ENCODE measurements at places on chromosomes 13 and 19.

- DNase-seq: no peak
Observed at GRCh38 chr13:93674337-93674755, 447.7 kb downstream of the GPC6 start.

DNA sequence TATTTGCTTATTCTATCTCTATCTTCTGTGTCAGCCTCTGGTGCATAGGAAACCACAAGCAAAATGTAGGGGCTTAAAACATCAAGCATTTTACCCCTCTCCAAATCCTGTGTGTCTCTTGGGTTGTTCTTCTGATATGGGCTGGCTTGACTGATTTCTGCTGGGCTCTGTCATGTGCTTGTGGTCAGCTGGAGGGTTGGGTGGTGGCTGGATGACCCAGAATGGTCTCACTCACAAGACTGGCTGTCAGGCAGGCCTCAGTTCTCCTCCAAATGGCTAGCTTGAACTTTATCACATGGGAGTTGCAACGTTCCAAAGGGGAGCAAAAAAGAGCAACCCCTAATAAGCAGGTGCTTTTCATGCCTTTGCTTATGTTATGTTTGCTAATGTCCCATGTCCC lies 9.6 kb upstream of the LYPD5 start:
- DNase-seq: no peak

- no peak for DNase-seq
Observed at GRCh38 chr13:102317593-102317992, 84.3 kb downstream of the FGF14 start.

DNA sequence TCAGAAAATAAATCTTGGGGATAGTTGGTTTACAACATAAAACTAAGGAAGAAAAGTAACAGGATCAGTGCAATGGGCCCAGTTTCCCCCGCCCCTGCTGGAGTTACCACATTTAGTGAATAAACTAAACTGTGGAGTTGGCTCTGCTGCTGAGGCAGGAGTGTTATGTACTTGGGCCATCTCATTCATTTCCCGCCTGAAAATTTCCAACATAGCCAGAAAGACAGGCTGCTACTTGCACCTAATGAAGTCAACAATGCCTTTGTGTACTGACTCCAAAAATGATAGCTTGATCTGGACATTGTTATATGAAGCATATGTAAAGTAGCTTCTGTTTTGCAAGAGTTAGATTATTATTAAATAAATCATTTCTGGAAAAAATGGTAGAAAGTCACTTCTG lies 7.9 kb upstream of the RNASEH2B start:
- no peak for DNase-seq

- no peak for DNase-seq
Observed at GRCh38 chr13:49549289-49549688, 36.1 kb downstream of the RCBTB1 start.

DNA sequence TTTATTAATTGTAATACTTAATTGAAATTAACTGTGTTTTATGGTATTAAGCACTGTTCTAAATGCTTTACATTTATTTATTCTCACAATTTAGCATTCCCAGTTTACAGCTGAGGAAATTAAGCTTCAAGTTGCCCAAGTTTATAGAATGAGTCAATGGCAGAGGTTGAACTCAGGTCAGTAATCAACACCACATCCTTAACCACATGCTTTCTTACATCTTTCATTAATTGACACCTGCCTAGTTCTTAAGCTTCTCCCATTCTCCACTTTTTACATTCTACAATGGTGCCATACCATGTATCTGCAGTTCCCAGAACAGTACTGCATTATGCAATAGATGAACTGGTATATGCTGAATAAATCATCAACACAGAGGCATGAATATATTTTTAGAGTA lies 11.7 kb upstream of the RBM26 start:
- no peak for DNase-seq

DNA sequence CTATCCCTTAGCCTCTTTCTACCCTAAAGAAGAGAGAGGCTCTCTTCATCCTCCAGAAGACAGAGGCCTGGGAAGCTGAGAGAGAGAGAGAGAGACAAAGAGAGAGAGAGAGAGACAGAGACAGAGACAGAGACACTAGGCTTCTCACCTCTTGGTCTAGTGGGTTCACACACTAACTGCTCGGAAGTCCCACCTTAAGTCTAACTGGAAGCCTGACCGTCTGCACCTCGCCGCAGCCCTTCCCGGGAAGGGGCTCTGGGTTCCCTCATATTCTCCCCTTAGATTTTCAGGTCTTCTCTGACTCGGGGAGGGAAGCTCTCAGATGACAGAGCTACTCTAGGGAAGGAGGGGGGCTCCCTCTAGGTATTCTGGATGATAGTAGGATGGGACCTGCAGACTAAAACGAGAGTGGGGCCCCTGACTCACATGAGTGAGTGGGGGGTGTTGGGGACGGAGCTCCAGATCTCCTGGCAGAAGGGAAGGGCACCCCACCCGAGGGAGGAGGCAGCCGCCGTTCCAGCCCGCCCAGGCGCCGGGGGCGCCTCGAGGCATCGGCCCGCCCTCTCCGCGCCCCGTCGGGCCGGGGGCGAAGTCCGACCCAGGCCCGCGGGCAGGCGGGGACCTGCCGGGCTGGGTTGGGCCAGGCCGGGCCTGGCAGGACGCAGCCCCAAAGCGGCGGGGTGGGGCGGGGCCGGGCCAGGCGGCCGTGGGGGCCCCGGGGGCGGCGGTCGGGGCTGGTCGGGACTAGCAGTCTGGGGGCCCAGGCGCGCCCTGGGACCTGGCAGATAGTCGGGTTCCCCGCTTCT lies 2.0 kb upstream of the JUNB start:
- DNase-seq: peak; percentile 48

DNA sequence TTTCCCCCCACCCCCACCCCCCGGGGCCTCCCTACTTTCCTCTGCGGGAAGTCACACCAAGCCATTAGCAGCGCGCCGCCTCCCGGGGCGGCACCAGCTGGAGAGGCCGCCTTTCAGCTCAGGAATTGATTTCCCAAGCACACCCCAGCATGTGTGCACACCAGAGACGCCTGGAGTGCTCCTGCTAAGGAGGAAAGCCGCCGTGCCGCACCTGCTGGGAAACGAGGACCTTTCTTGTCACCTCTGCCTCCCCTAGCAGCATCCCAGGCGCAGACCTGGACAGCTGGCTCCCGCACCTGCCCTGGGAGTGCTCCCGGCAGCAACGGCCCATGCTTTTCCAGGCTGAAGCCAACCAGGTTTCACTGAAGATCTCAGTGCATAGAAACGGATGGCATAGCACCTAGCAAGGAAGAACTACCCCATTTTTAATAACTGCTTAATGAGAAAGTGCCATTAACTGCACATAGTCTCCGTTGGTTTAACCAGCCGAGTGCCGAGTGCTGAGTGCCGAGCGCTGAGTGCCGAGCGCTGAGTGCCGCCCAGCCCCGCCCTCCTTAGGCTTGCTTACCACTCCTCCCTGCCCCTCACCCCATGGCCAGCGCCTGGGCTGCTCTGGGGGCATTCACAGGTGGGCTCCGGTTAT lies 165.0 kb downstream of the USP12 start:
- DNase-seq: peak; percentile 61
